ENCODE measurements at places on chromosomes 7 and 10.

GRCh38 chr7:52502281-52502680, 533.2 kb upstream of the POM121L12 start:
- DNase-seq, result no peak

DNA sequence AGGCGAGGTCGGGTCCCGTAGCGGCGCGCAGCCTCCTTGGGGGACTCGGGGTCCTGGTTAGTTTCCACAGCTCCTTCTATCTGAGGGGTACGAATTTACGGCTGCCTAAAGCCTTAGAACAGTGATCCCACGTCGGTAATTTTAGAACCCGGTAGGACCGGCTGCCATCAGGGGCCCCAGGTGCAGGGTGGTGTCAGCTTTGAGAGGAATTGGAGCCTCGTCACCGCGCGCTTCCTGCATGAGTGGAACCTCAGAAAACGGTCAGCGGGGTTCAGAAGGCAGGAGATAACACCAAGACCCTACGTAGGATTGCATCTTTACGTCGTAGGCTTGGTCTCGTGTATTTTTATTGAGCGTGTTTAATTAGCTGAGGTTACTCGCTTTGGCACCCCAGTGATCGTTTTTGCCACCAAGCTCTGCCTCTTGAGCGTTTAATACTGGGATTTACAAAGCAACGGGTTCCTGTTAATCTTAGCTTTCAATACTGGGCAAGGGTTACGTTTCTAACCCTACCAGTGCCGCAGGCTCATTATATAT, 443 bp downstream of the RNF32 start:
- no peak for DNase-seq

DNA sequence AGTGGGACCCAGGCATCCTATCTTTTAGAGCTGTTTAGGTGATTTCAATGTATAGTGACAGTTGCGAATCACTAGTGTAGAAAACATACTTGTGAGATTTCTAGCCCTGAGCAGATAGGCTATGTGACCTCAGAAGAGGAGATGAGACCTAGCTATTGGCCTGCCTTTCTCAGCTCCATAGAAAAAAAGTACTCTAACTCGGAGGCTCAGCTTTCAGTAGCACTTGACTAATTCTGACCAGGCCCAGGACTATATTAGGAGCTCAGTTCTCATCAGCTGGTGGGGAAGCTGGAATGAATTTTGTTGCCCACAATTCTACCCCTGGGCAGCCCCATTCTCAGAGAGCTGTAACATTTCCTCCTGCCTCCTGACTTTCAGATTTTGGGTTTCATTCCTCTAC, 179.9 kb upstream of the NAMPT start:
- no peak for DNase-seq

GRCh38 chr7:112529521-112529920, 48.7 kb downstream of the LSMEM1 start:
- DNase-seq, result no peak

- no peak for DNase-seq
Observed at GRCh38 chr7:40569326-40569725, 434.5 kb downstream of the SUGCT start.

- no peak for DNase-seq
Observed at GRCh38 chr7:3922175-3922635, 621.2 kb downstream of the SDK1 start.

DNA sequence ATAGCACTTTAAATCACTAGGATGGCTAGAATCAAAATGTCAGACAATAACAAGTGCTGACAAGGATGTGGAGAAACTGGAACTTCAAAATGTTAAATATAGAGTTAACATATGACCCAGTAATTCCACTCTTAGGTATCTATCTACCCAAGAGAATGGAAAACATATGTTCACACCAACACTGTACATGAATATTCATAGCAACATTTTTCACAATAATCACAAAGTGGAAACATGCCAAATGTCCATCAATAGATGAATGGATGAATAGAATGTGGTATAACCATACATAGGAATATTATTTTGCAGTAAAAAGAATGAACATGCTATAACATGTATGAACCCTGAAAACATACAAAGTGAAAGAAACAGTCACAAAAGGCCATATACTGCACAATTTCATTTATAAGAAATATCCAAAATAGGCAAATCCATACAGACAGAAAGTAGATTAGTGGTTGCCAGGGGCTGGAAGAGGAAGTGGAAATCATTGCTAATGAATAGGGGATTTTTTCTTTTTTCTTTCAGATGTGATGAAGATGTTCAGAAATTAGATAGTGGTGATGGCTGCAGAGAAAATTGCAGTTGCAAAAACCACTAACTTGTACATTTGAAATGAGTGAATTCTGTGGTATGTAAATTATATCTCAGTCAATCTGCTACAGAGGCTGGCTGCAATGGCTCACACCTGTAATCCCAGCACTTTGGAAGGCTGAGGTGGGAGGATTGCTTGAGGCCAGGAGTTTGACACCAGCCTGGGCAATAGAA, 93.0 kb downstream of the CPVL start:
- DNase-seq, result no peak

GRCh38 chr10:45058580-45058979, 57.9 kb downstream of the ZNF22 start:
- no peak for DNase-seq

- no peak for DNase-seq
Observed at GRCh38 chr10:72802332-72802731, 91.2 kb upstream of the OIT3 start.

GRCh38 chr10:16612115-16612980, 90.7 kb upstream of the C1QL3 start:
- no peak for DNase-seq

DNA sequence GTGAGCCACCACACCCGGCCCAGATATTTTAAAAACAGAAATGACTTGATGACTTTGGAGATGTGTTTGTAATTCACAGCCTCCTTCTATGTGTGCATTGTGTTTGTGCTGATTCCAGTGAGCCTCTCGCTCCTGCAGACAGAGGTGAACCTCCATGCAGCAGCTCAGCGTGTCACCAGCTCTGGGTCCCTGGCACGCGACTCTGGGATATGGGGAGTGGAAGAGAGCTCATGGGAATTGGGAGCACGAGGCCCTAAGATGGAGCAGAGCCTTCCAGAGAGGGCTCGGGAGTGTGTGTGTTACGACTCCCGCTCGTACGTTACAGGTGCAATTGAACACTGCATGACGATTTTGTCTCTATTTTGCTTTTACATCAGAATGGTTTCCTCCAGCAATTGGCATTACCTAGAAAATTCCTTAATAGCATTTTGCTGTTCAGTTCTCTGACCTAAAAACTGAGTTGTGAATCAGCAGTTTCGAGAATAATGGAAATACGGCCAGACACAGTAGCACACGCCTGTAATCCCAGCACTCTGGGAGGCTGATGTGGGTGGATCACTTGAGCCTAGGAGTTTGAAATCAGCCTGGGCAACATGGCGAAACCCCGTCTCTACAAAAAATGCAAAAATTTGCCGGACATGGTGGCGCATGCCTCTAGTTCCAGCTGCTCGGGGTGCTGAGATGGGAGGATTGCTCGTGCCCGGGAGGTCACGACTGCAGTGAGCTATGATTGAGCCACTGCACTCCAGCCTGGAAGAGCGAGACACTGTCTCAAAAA, 204.6 kb downstream of the CUX1 start:
- DNase-seq, result no peak

DNA sequence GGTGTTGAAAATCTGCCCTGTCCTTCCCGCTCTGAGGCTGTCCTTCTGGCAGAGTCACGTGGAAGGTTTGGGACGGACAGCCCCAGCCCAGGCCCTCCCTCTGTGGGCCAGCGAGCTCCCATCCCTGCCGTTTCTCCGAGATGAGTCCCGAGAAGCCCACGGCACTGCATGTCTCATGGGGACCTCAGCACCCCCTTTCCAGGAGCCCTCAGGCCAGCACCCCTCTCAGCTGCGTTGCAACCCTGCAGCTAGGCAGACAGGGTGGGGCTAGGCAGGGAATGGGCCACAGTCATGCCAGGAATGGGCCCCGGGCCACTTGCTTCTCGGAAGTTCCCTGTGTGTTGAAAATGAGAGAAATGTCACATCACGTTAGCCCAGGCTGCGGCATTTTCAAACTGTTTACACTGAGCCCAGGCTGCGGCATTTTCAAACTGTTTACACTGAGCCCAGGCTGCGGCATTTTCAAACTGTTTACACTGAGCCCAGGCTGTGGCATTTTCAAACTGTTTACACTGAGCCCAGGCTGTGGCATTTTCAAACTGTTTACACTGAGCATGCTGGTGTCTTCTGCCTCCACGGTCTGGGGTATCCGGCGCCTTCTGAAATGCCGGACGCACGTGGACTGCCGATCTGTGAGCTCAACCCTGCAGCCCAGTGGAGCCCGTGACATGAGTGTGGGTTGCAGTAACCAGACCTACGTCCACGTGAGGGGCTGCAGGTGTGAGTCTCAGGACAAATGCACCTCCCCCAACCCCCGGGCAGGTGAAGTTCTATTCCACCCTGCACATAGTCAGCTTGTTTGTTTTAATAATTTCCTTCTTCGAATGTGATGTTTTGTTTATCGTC, 42.6 kb downstream of the FAM20C start:
- no peak for DNase-seq

DNA sequence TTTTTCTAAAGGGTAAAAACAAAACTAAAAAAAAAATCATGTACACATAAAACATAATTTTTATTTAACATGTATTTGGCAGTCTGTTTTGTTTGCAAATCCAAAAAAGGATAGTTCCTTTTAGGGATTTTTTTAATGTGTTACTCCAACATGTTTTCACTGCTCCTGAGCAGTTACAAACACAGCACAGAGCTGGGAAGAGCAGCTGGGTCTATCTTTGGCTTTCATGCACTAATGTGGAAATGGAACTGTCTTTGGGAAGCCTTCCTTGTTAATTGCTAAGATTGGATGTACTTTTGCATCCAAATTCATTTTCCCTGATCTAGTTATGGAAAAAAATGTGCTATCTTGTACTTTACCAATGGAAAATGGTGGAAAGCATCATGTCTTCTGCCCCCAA, 1035.1 kb downstream of the CNTNAP2 start:
- no peak for DNase-seq

GRCh38 chr7:47147213-47147631, 434.7 kb downstream of the TNS3 start:
- DNase-seq, result no peak

DNA sequence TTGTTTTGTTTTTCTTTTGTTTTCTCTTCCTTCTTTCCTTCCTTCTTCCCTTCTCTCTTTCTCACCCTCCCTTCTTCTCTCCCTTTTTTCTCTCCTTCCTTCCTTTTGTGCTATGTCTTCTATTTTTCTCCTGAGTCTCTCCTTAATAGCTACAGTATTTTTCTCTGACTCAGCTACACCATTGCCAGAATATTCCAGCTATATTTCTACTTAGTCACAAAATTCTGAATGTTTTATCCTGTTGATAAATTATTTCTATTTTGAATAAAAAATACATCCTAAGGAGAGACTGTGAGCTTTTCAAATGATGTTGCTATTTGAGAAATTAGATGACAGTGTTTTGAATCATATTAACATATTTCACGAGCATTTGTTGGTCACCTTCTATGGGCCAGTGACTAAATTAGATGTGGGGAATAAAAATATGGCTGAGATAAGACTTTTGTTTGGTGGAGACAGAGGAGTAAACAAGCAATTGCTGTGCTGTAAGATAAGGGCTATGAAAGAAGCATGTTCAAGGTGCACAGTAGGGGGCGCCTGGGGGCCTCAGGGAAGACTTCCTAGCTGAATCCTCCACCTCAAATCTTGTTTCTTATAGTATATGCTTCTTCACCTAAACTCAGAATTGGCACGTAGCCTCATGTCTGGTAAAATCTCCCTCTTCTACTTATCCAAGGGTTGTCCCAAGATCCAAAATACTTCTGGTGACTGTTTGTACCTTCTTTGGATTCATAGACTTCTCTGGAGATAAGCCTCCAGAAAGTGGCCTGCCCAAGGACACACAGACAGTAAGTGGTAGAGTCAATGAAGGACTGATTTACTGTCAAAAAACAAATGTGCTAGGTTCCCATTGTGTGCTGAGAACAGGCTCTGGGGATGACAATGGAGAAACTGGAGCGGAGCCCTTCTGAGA, 115.5 kb upstream of the CREB5 start:
- no peak for DNase-seq

DNA sequence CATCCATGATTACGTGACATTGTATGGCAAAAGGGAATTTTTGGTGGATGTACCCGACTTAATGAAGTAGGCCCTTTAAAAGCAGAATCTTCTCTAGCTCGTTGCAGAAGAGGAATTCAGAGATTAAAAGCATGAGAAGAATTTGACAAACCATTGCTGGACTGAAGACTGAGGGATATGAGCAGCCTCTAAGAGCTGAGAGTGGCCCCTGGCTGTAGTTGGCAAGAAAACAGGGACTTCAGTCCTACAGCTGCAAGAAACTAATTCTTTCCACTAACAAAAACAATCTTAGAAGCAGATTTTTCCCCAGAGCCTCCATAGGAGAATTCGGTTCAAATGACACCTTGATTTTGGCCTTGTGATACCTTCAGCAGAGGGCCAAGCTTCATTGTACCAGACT, 34.1 kb downstream of the MACC1 start:
- DNase-seq, result no peak

DNA sequence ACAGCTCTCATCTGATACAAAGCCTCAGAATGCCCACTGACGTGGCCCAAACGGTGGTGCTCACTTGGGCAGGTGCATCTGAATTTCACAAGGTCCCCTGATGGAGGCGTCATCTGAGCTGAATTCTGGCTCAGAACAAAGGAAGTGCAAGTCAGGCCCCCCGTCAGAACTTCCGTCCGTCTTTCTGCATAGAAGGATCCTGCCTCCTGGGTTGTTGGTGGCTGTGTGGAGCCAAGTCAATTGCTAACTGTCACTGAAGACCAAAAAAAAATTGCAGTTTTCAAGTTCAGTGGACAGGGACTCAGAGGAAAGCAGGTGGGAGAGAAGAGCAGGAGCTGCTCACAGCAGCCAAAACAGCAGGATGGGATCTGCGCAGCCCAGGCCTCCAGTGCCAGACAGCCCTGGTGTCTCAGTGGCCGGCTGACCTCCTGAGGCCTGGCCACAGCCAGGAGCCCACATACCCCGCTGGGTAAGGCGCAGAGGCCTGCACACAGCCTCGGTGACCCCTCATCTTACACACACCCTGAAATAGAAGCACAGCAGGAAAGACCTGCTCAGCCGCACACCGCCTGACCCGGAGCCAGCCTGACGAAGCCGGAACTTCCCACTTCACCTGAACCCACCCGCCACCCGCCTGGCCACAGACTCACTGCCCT, 49.4 kb downstream of the PYROXD2 start:
- DNase-seq, result no peak

GRCh38 chr7:39413636-39414223, 152.5 kb upstream of the YAE1 start:
- DNase-seq, result no peak

DNA sequence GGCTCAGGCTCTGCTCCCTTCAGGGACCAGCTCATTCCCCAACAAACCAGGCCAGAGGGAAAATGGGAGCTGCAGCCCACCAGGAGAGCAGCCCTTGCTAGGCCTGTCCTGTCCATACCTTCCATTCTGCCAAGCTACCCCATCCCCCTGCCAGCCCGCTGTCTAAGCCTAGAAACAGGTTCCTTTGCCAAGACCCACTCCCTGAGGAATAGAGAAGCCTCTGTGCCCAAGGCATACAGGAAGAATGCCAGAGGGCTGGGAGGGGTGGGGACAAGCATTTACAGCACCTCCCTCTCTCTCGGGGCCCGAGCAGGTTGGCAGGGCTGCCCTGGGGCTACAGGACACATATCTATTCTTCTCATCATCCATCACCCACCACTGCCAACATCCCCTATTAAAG, 178.3 kb downstream of the GRID1 start:
- DNase-seq, result no peak
